ENCODE measurements at places on chromosomes 4 and X.

GRCh38 chrX:44157858-44158257, 184.7 kb upstream of the NDP start:
- no peak for DNase-seq

DNA sequence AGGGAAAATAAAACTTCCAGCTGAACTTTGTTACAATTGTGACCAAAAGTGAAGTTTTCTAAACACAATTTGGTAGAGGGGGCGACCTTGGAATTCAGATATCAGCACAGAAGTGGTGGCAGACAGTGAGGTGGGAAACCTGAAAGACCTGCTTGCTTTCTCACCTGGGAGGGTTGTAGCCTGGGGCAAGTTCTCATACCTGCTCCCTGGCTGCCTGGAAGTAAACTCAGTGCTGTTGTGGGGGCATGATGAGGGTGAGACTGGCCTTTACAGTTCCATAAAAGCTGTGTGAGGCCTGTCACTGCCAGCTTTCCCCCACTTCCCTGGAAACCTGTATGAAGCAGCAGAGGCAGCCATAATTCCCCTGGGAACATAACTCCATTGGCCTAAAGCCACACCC, 1180.2 kb downstream of the FAM133A start:
- DNase-seq = no peak

DNA sequence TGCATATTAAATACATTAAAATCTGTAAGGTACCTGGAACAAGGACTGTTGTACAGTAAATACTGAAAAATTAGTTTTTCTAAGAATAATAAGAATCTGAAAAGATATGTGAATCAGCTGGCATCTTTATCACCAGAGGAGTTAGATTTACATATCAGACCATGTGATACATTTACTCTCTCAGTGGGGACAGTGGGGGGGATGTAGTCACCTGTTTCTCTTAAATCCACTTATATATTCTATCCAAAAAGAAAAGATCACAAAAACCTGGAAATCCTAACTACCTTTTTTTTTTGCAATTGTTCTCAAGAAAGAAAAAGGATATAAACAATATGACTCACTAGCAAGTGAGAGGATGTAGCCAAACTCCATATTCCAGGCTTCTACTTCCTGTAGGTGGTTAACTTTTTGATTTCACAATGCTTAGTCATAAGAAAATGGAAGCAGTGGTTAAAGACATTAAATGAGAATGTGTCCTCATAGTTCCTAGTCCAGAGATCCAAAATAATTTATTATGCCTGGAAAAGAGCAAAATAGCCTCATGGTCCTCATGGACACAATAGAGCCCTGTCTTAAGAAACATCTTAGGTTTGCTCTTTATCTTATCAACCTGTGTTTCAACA, 22.5 kb upstream of the MYOZ2 start:
- peak; percentile 94 for DNase-seq

GRCh38 chr4:72525938-72526337, 43.1 kb downstream of the ADAMTS3 start:
- DNase-seq = peak; percentile 89

GRCh38 chr4:98905839-98906238, 23.1 kb downstream of the EIF4E start:
- peak; percentile 60 for DNase-seq

- DNase-seq = no peak
Measured at GRCh38 chr4:139959396-139959795, 194.6 kb downstream of the MAML3 start.

DNA sequence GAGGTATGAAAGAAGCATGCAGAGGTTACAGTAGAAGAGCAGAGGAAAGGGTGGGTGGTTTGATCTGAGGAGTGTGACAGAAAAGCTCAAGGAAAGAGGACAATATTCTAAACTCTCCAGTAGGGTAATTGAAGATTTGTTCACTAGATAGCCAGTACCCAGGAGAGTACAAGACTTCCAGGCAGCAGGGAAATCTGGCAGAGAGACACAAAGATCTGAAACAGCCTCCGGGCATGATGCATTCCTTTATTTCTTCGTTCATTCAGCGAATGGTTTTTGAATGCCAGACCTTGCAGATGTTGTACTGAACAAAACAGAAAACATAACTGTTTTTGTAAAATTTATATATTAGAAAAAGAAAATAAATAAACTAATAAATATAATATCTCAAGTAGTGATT, 766.6 kb downstream of the FAT4 start:
- DNase-seq = no peak

DNA sequence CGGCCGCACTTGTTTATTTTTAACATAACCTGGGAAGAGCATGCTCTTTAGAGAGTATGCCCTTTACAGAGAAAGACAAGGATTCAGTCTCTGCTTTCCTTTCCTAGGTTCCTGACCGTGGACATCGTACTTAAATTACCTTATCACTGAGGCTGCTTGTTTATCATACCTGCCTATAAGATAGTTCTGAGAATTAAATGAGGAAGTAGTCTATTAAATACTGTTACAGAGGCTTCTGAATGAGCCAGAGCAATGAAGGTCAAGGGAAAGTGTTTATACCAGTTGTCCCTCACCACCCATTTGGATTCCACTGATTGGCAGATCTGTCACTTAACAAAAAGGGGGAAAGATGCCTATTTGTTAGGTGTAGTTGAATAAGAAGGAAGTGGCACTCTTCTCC, 10.0 kb downstream of the TXLNG start:
- DNase-seq = no peak

DNA sequence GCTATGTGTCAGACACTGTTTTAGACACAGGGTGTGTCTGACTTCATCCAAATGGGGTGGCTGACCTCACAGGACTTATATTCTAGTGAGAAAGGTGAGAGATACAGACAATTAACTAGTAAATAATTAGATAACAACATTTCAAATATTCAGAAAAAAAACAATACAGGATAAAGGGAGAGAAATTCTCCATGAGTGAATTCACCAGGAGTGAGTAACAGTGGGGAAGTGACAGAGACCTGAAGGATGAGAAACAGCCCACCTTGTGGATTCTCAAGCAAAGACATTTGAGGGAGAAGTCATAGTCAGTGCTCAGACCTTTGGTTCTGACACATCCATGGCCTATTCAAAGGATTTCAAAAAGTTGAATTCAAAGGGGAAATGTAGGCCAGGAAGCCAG, 627.9 kb downstream of the IQCM start:
- DNase-seq = no peak

DNA sequence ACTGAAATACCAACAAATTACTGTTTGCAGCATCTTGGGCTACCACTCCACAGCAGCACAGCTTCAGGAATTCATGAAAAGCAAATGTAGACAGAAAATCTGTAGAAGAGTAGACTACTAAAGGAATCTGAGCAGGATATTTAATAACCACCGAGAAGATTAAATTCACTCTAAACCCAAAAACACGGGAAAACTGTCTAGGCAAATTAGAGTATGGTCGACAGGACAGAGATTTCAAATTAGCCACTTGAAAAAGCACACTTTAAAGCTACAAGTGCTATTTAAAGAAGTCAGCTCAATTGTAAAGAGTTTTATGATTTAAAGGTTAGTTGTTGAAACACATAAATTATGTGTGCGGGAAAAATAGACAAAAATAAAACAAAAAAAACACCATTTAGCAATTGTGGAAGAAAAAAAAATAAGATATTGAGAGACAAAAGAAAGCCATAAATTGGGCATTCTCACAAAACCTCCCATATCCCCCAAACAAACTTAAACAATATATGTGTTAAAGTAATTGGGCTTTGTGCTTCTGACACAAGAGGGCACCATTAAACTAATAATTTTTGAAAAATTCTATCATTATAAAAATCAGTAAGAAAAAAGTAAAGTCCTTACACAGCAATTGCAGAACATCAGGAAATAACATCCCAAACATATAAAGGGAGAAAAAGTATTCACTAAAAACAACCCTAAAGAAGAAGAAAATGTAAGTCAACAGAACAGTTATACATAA, 880.8 kb downstream of the TECRL start:
- DNase-seq = peak; percentile 1

GRCh38 chrX:9557521-9557920, 92.7 kb downstream of the TBL1X start:
- no peak for DNase-seq

DNA sequence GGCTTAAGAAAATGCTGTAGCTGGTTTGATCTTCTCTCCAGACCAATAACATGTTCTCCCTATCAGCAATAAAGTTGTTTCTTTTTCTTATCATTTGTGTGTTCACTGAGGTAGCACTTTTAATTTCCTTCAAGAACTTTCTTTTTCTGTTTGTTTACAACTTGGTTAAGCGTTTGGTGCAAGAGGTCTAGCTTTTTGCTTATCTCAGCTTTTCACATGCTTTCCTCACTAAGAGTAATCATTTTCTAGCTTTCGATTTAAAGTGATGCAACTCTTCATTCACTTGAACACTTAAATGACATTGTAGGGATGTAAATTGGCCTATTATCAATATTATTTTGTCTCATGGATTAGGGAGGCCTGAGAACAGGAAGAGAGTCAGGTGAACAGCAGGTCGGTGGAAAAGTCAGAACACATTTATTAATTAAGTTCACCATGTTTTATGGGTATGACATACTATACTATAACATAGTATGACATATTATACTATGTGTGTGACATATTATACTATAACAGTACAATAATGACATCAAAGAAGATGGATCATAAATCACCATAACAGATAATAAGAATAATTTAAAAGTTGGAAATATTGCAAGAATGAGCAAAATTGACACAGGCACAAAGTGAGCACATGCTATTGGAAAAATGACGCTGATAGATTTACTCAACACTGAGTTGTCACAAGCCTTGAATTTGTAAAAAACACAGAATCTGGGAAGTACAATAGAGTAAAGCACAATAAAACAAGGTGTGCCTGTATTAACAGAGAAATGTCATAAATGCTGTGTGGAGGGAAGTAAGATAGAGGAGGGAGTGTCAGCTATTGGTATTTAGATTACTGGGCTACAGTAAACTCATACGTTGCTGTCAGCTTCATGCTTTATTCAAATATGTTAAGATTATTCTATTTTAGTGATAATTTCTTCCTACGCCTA, 218.6 kb upstream of the SLC7A11 start:
- DNase-seq = no peak

GRCh38 chr4:99811850-99812249, 4.8 kb upstream of the DAPP1 start:
- DNase-seq = peak; percentile 51

- DNase-seq = no peak
Measured at GRCh38 chrX:115060013-115060412, 42.6 kb upstream of the IL13RA2 start.

DNA sequence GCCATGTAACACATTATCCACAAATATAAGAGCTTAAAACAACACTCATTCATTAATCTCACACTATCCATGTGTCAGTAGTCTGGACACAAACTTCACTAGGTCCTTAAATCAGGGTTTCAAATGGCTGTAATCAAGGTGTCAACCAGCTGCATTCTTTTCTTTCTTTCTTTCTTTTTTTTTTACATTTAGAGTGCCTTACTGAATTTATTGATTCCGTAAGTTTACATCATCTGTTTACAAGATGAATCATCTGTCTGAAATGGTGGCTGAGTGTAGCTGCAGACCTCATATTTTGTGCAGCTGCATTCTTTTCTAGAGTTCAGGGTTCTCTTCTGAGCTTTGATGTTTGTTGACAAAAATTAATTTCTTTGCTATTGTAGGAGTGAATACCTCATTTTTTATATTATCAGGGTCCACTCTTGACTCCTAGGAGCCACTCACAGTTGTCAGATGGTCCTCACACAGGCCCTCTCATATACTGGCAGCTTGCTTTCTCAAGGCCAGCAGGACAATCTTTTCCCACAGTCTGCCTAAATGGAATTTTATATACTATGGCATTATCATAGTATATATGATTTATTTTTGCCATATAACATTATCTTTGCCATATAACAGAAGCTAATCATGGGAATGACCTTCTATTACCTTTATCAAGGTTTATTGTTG, 37.8 kb downstream of the SPOCK3 start:
- peak; percentile 1 for DNase-seq

GRCh38 chr4:76949276-76950051, at the start of gene SEPTIN11:
Gene SEPTIN11, plus strand, starts transcription at chr4:76949752. Its CDS starts 152 bp downstream, at chr4:76949904.
- DNase-seq = peak; percentile 97

- no peak for DNase-seq
Measured at GRCh38 chr4:48346594-48346993, 5.3 kb downstream of the SLAIN2 start.

DNA sequence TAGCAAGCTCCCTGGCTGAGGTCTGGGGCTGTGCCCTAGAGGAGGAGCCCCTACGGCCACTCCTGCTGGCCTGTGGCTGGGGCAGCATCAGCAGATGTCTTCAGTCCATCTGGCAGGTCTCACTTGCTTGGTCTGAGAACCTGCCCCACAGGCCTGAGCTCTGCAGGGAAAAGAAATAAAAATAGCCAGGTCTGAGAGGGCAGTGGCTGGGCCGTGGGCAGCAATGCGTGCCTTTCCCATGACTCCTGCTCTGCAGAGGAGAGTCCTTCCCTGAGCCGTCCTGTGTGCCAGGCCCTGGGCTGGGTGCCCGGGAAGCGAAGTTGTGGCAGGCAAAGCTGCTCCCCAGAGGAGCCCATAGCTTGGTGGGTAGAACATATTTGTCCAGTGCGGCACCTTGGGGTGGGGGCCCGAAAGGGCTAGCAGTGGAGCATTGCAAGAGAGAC, 11.3 kb upstream of the KIAA0232 start:
- no peak for DNase-seq

DNA sequence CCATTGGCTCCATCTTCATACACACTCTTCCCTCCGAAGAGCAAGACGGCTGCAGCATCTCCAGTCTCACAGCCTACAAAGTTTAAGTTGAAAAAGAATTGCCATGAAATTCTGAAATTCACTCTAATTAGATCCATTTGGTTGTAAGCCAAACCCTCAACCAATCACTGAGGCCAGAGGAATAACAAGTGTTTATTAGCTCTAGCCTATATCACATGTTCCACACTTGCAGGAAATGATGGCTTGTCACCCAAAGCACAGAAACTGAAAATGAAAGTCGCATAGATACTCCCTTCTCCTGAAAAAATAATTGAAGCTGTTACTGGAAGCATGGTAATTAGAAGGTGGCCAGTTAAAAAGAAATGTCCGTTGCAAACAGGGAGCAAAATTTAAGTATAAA, 1071.8 kb downstream of the CCSER1 start:
- peak; percentile 20 for DNase-seq

- DNase-seq = peak; percentile 78
Measured at GRCh38 chr4:94649381-94650133, 108.2 kb upstream of the BMPR1B start.

GRCh38 chrX:74923942-74924448, 1.3 kb downstream of the NEXMIF start:
- no peak for DNase-seq

- DNase-seq = no peak
Measured at GRCh38 chrX:621705-622503, 8.7 kb upstream of the SHOX start.

- DNase-seq = no peak
Measured at GRCh38 chr4:152278172-152278504, 257.8 kb downstream of the FBXW7 start.

- DNase-seq = no peak
Measured at GRCh38 chrX:148874636-148875246, 374.3 kb downstream of the AFF2 start.

DNA sequence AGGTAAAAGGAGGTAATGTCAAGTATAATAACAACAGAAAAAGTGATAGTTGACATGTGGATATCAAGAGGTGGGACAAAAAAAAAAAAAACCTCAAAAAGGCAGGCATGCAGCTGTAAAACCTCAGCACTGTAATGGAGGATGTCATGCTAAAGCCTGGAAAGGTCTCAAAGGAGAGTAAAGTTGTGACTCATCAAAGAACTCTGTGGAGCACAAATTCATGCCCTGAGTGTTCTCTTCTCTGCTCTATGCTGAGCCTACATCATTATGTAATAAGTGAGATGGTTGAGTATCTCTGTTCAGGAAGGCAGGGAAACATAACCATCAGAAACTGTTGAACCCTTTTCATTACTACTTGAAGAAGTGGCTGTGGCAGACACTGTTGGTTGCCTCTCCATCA, 597.8 kb downstream of the BCOR start:
- peak; percentile 1 for DNase-seq

- DNase-seq = peak; percentile 65
Measured at GRCh38 chr4:141158219-141158618, 24.9 kb upstream of the RNF150 start.
